ENCODE measurements at places on chromosomes 2 and 18.

DNA sequence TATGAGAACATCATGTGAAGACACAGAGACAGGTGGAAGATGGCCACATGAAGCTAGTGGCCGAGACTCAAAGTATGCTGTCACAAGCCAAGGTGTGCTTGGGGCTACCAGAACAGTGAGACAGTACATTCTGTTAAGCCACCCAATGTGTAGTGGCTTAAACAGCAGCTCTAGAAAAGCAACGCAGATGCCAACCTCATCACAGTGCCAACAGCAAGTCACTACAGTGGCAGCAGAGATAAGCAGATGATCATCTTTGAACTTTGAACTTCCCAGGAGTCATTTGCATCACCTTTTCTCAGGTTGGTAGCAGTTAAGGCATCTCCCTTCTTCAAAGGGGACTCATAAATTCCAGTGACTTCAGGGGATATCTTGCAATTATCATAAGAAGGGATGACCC is 394.4 kb downstream of the LRP1B start:
- H3K36me3 ChIP-seq: no peaks in the 10 kb centered on the region
- H3K27ac ChIP-seq: no peak overlapping the region
- H3K27me3 ChIP-seq: no peaks in the 10 kb centered on the region
- H3K4me1 ChIP-seq: no peaks in the 10 kb centered on the region

GRCh38 chr2:201513271-201513670 is 61.7 kb downstream of the STRADB start:
- H3K27me3 ChIP-seq: no peaks in the 10 kb centered on the region
- no peak for DNase-seq
- H3K4me1 ChIP-seq: peaks cover 3% of the 10 kb centered on the region
- no peaks in the 10 kb centered on the region for H3K36me3 ChIP-seq
- H3K27ac ChIP-seq: no peak overlapping the region
- H3K4me3 ChIP-seq: no peak overlapping the region

DNA sequence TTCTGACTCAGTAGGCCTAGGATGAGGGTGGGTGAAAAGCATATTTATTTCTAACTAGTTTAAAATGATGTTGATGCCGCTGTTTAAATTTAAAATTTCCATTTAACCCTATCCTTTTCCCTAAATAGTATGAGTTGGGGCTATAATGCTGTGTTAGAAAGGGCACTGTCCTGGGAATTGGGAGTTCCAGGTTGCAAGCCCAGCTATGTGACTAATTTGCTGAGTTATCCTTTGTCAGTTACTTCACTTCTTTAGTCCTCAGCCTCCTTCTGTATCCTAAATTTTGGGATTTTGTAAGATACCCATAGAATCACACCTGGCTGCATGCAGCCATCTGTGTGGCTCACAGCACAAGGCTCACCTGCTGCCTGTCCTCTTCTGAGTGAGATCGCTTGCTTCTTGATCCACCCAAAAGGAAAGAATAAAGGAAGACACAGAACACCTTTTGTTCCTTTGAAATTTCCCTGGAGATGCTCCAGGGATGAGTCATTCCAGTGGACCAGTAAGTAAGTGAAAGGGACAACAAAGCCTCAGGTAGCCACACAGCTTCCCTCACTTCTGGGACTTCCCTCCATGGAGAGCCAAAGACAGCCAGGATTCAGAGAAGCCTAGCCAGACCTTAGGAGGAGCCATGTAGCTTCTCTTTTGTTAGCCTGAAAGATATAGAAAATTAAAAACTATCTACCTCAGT is 97.2 kb downstream of the DTNA start:
- no peak overlapping the region for H3K4me3 ChIP-seq
- no peaks in the 10 kb centered on the region for H3K36me3 ChIP-seq
- peaks cover 2% of the 10 kb centered on the region for H3K4me1 ChIP-seq
- H3K27ac ChIP-seq: no peak overlapping the region
- DNase-seq: no peak

DNA sequence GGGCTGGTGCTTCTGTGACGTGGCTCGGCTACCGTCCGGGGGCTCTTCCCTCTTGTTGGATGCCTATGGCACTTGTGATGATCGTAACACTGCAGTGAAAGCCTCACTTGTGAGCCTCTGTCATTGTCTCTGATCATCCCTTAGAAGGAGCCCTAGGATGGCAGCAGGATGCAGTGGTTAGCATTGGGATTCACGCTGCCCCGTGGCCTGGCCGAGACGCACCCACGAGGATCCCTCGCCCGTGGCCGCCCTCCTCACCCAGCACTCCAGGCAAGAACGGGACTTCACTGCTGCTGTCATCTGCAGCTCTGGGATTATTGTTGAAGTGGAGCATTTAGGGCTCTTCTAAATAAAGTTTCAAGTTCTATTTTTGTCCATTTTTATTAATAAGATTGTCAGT is 46.8 kb upstream of the CTDP1 start:
- no peaks in the 10 kb centered on the region for H3K4me1 ChIP-seq
- no peaks in the 10 kb centered on the region for H3K27me3 ChIP-seq
- H3K27ac ChIP-seq: no peak overlapping the region
- H3K4me3 ChIP-seq: no peak overlapping the region

DNA sequence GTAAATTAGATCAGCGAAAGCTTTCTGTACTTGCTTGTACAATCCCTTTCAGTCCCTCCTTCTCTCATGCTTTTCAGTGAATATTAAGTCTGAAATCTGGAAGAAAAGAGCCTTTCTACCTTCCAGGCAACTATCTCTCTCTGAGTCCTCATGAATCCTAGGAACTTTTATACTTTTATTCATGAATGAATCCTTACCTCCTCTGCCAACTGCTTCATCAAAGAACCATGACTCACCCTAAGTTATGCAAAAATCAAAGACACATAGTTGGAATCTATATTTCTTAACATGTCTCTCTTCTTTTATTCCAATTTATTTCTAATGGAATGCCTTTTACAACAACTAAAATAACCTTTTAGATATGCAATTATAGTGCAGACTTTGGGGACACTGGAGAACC is 394.2 kb downstream of the CLIP4 start:
- H3K27ac ChIP-seq: no peak overlapping the region
- DNase-seq: no peak
- no peak overlapping the region for H3K4me3 ChIP-seq
- no peaks in the 10 kb centered on the region for H3K4me1 ChIP-seq
- no peaks in the 10 kb centered on the region for H3K27me3 ChIP-seq
- no peaks in the 10 kb centered on the region for H3K36me3 ChIP-seq

DNA sequence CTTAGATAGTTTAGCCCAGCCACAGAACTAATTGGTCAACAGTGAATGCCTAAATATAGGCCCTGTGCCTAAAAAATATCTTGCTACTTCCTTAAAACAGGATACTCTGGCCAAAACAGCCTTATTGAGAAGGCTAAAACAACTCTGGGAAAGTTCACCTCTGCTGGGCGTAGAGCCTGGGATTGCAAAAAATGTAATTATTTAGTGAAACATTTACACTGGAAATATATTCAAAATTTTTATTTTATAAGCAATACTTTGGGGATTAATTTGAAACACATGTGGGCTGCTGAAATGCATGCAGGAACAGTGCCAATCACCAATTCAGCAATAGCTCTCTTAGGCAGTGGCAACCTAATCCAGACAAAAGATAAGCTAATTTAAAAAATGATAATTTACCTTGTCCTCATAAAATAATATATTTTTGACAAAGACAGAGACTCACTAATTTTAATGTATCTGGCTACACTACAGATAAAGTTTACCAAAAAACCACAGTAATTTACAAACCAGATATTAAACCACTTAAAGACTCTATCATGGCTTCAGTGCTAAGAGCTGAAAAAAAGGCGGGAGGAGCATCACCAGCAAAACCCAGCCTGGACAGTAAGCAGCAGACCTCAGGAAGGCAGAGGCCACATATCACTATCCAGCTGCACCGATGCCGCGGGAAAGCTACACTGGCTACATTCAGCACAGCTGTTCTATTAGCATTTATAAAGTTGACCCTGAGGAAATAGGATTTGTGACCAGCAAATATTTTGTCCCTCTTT is 18.5 kb downstream of the TRAK2 start:
- no peak overlapping the region for H3K4me3 ChIP-seq
- H3K27ac ChIP-seq: peak overlapping the region; percentile 8
- no peaks in the 10 kb centered on the region for H3K27me3 ChIP-seq
- no peaks in the 10 kb centered on the region for H3K36me3 ChIP-seq

GRCh38 chr18:37343542-37343851 is 222.1 kb downstream of the CELF4 start:
- no peaks in the 10 kb centered on the region for H3K27me3 ChIP-seq
- DNase-seq: no peak
- no peak overlapping the region for H3K27ac ChIP-seq
- no peak overlapping the region for H3K4me3 ChIP-seq

- H3K27ac ChIP-seq: no peak overlapping the region
- H3K27me3 ChIP-seq: peaks cover 18% of the 10 kb centered on the region
- no peaks in the 10 kb centered on the region for H3K4me1 ChIP-seq
- H3K36me3 ChIP-seq: no peaks in the 10 kb centered on the region
- H3K4me3 ChIP-seq: no peak overlapping the region
Observed at GRCh38 chr2:134712299-134712698, 6.5 kb downstream of the TMEM163 start.

DNA sequence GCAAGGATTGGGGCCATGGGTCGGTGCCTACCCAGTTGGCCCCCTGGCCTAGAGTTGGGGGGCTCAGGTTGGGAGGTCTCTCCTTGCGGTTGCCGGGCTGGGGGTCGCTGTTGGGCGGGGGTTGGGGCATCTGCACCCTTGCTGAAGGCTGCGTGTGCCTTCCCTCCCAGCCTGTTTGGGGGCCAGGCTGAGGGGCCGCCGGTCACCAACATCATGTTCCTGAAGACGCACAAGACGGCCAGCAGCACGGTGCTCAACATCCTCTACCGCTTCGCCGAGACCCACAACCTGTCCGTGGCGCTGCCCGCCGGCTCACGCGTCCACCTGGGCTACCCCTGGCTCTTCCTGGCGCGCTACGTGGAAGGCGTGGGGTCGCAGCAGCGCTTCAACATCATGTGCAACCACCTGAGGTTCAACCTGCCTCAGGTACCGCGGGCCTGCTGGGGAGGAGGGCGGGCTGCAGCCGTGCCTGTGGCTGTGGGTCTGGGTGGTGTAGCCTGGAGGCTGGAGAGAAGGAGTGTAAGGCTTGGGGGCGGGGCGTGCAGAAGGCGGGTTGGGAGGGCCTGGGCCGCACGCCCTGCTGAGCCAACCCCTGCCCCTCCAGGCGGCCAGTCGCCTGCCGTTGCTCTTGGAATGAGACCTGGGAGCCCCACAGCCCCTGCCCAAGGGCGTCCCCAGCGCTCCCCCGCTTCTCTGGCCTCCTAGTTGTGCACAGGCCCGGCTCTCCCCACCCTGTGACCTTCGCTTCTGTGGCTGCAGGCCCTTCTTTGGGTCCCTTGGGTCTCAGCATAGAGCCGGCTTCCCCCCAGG is 7.2 kb upstream of the NEU4 start:
- H3K27me3 ChIP-seq: no peaks in the 10 kb centered on the region
- no peaks in the 10 kb centered on the region for H3K36me3 ChIP-seq
- H3K27ac ChIP-seq: no peak overlapping the region
- H3K4me1 ChIP-seq: peaks cover 5% of the 10 kb centered on the region
- DNase-seq: no peak

DNA sequence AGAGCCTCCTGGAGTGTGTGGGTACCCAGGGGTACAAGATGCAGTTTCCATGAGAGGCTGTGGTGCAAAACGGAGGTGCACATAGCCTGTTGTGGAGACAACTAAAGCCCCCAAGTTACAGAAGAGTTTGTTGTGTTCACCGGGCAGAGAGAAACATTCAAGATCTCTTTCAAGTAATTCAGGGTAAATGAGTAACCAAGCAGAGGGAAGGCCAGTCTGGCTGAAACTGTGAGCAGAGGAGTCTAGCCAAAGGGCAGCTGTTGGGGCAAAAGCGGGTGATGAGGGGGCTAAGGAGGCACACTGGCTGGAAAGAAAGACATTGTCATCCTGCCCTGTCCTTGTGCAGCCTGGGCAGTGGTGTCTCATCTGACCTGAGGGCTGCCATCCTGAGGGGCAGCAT is 52.0 kb downstream of the CXCR4 start:
- H3K4me3 ChIP-seq: no peak overlapping the region
- DNase-seq: no peak
- no peak overlapping the region for H3K27ac ChIP-seq

- no peaks in the 10 kb centered on the region for H3K4me1 ChIP-seq
- no peak overlapping the region for H3K27ac ChIP-seq
- H3K36me3 ChIP-seq: no peaks in the 10 kb centered on the region
Observed at GRCh38 chr18:6509417-6509816, 94.7 kb upstream of the L3MBTL4 start.

- H3K36me3 ChIP-seq: no peaks in the 10 kb centered on the region
- peak overlapping the region; percentile 44 for H3K4me3 ChIP-seq
- H3K27me3 ChIP-seq: no peaks in the 10 kb centered on the region
- peak; percentile 91 for DNase-seq
- H3K27ac ChIP-seq: no peak overlapping the region
- no peaks in the 10 kb centered on the region for H3K4me1 ChIP-seq
Observed at GRCh38 chr18:25503567-25504081, 151.7 kb upstream of the ZNF521 start.

DNA sequence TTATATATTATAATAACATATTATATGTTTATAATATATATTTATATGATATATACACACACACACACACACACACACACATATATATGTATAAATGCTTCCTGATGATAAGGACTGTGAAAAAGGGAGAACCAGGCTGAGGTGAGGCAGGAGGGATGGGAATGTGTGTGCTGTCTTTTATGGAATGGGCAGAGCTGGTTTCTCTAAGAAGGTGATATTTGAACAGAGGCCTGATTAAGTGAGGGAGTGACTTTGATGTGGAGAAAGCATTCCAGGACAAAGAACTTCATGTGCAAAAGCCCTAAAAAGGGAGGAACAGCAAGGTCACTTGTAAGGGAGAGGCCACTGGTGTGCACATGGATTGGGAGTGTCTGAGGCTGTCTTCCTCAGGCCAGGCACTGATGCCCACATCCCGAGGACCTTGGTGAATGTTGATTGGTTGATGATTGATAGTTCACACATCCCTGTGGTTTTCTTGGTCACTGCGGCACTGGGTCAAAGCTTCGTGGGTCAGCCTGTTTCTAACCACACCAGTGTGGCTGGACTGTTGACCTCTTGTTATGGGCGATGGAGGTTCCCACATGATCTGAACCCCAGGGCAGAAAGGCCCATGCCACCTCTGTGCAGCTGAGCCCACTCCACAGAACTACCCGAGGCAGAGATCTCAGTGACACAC is 196.9 kb downstream of the MYCN start:
- H3K36me3 ChIP-seq: no peaks in the 10 kb centered on the region
- no peak overlapping the region for H3K4me3 ChIP-seq
- no peaks in the 10 kb centered on the region for H3K4me1 ChIP-seq
- DNase-seq: no peak

DNA sequence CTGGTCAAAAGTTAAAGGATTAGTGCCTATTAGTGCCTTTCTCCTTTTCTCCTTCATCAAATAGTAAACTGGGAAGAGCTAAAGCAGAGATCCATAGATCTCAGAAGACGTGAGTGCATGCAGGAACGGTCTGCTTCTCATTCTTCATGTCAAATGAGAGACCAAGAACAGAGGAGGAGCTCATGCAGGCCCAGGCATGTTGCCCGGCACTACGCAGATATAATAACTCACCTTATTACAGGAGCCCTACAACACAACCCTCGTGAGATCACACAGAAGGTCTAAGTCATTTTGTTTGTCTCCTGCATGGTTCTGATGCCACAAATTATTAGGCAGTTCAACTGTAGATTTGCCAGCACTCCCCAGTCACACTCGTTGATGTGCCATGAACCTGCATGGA is 71.8 kb downstream of the CMPK2 start:
- H3K27me3 ChIP-seq: no peaks in the 10 kb centered on the region
- H3K4me1 ChIP-seq: no peaks in the 10 kb centered on the region
- no peak overlapping the region for H3K4me3 ChIP-seq
- H3K27ac ChIP-seq: no peak overlapping the region
- H3K36me3 ChIP-seq: no peaks in the 10 kb centered on the region

- H3K4me1 ChIP-seq: no peaks in the 10 kb centered on the region
- no peak overlapping the region for H3K4me3 ChIP-seq
- no peaks in the 10 kb centered on the region for H3K27me3 ChIP-seq
- H3K27ac ChIP-seq: no peak overlapping the region
- no peaks in the 10 kb centered on the region for H3K36me3 ChIP-seq
Observed at GRCh38 chr18:27991391-27991790, 185.5 kb downstream of the CDH2 start.

Data from fibroblast of lung (primary cell).